Fibroblast of villous mesenchyme (primary cell): ENCODE measurements at places on chromosomes 11 and 22. TPM values are rescaled to one million over a fixed set of nuclear protein-coding genes. Genes with fewer than 3 reads are reported as not detected.
A peak's percentile ranks its signal among the peaks of the same experiment; 100 is the strongest.

PHLDA2 gene
- total RNA-seq = 7.3 and 13.2 TPM in 2 replicates

RAG1 gene
- 0.32 and 0.86 TPM in 2 replicates for total RNA-seq

FERMT3 gene
- total RNA-seq = 4.3 and 7.4 TPM in 2 replicates

OR51I1 gene
- total RNA-seq = under 0.01 TPM in 1 of 2 replicates, not detected in the other

C11orf86 gene
- not detected in 2 replicates for total RNA-seq

EXPH5 gene
- 0.32 and 2.2 TPM in 2 replicates for total RNA-seq

KLHL22 gene
- total RNA-seq = 29.3 and 31.1 TPM in 2 replicates

SLC15A3 gene
- total RNA-seq = 13.0 and 15.5 TPM in 2 replicates

IFITM10 gene
- total RNA-seq = 0.32 and 0.43 TPM in 2 replicates

ACCSL gene
- total RNA-seq = under 0.01 TPM in 1 of 2 replicates, not detected in the other

CARD16 gene
- total RNA-seq = 30.7 and 37.0 TPM in 2 replicates

SPON1 gene
- total RNA-seq = 0.32 and 0.43 TPM in 2 replicates

TRIM77 gene
- not detected in 2 replicates for total RNA-seq

NLRP10 gene
- total RNA-seq = 3.9 and 9.1 TPM in 2 replicates

ARL2 gene
- 44.5 and 73.4 TPM in 2 replicates for total RNA-seq

FAT3 gene
- total RNA-seq = 1.9 and 6.9 TPM in 2 replicates

IL10RA gene
- total RNA-seq = not detected in 2 replicates

CHRM1 gene
- not detected in 2 replicates for total RNA-seq

CADM1 gene
- 9.1 and 15.5 TPM in 2 replicates for total RNA-seq

- DNase-seq = no peak
These were observed 6.5 kb downstream of the OR52E5 start for GRCh38 chr11:5899534-5899933.

- DNase-seq = peak; percentile 55
These were observed 13.2 kb downstream of the PHLDB1 start for GRCh38 chr11:118620529-118621070.

GRCh38 chr11:116579857-116580727, 192.7 kb downstream of the BUD13 start:
- no peak for DNase-seq

GRCh38 chr11:118045191-118045590, 31.7 kb upstream of the TMPRSS4 start:
- no peak for DNase-seq

DNA sequence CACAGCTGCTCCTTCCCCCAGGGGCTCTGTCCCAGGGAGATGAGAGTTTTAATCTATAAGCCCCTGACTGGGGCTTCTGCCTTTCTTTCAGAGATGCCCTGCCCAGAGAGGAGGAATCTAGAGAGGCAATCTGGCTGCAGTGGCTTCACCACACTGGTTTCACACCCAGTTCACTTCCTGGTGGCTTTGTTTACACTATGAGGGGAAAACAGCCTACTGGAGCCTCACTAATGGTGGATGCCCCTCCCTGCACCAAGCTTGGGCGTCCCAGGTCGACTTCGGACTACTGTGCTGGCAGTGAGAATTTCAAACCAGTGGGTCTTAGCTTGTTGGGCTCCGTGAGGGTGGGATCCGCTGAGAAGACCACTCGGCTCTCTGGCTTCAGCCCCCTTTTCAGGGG, 21.5 kb upstream of the MMP1 start:
- DNase-seq = no peak

GRCh38 chr22:38040953-38041759, 16.0 kb upstream of the PICK1 start:
- DNase-seq = no peak

DNA sequence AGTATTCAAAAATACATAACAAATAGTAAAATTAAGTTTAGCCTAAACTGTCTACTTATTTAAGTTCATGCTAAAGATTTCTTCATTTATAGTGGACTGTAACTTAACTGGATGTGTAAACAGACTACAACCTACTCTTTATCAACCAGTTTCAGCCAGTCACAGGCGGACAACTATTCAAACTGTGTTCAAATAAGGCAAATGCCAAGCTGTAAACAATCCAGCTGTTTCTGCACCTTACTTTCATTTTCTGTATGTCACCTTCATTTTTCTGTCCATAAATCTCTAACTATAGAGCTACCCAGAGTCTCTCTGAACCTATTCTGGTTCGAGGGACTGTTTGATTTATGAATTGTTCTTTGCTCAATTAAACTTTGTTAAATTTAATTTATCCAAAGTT, 992.8 kb downstream of the DLG2 start:
- no peak for DNase-seq

GRCh38 chr11:104327861-104328511, 164.0 kb upstream of the PDGFD start:
- DNase-seq = no peak

DNA sequence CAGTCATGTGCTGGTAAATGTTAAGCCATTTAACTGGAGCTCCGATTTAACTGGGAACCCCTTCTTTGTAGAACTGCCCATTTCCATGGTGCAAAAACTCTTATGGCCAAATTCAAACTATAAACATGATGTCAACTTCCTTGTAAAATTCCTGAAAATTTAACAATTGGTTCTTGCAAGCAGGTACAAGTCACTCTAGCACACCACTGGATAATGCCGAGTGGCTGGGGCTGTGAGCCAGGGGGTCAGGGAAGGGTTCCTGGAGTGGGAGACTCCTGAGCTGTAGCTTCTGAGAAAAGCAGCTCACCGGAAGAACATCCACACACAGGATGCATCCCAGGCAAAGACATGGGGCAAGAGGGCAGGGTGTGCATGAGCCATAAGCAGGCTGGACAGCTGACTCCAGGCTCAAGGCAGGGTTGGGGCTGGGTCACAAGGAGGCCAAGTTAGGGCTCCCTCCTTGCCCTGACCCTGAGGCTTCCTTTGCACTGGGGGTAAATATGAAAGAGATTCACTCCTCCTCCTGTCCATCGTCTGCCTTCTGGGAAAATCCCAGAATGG, 18.2 kb downstream of the P2RY2 start:
- DNase-seq = no peak

GRCh38 chr22:47586946-47587345, 824.5 kb downstream of the TBC1D22A start:
- DNase-seq = no peak

- no peak for DNase-seq
These were observed 10.9 kb upstream of the PHLDB1 start for GRCh38 chr11:118596224-118597146.

GRCh38 chr11:80188076-80188627, 747.3 kb upstream of the TENM4 start:
- DNase-seq = no peak

GRCh38 chr11:117925198-117925925, 3.8 kb downstream of the TMPRSS13 start:
- DNase-seq = no peak

- peak; percentile 25 for DNase-seq
These were observed 258.9 kb downstream of the SWAP70 start for GRCh38 chr11:9922806-9923205.

GRCh38 chr22:50000587-50001387, 11.8 kb downstream of the IL17REL start:
- DNase-seq = no peak

GRCh38 chr11:14967581-14968243, 4.4 kb downstream of the CALCA start:
- DNase-seq = no peak

GRCh38 chr11:75160220-75160757, 9.4 kb downstream of the SLCO2B1 start:
- DNase-seq = no peak

DNA sequence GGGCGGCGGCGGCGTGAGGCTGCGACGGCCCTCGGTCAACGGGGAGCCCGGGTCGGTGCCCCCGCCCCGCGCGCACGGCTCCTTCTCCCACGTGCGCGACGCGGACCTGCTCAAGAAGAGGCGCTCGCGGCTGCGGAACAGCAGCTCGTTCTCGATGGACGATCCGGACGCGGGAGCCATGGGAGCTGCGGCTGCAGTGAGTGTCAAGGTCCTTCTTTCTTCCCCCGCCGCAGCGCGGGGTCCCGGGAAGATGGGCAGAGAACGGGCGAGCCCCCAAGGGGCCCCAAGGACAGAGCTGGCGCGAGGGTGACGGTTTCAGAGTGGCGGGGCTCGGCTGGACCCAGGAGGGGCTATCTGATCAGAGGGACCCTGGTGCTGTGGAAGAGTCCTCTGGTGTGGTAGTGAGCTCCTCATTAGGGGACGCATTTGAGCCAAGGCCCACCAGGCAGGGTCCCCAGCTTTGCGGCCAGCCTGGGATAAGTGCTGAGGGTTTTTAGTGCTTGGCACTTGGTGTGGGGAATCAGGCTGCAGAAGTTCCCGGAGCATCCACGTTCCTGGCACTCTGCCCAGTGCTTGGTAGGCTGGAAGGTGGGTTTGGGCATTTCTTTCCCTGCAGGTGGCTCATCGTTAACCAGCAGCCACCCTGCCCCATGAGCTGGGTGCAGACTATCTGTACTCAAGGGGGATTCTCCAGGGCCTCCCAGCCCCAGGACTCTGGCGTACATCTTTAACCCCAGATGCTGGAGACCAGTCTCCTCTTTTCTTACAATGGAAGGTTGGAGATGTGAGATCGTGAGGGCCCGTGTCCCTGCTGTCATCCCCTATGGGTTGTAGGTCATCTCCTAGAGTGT, 9.8 kb downstream of the EHBP1L1 start:
- no peak for DNase-seq

DNA sequence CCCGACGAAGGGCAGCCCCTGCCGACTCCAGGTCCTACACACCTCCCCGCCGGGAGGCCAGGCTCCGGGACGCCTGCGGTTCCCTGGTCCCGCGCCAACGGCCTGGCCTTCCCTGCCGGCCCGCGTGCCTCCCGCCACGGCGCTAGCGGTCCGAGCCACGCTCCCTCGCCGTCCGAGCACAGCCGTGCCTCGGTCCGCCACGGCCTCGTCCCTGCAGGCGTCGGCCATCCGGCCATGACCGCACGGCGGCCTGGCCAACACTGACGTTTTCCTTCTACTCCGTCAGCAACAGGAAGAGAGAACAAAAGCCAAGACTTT, 532 bp downstream of the EIF4G2 start:
- DNase-seq = no peak

DNA sequence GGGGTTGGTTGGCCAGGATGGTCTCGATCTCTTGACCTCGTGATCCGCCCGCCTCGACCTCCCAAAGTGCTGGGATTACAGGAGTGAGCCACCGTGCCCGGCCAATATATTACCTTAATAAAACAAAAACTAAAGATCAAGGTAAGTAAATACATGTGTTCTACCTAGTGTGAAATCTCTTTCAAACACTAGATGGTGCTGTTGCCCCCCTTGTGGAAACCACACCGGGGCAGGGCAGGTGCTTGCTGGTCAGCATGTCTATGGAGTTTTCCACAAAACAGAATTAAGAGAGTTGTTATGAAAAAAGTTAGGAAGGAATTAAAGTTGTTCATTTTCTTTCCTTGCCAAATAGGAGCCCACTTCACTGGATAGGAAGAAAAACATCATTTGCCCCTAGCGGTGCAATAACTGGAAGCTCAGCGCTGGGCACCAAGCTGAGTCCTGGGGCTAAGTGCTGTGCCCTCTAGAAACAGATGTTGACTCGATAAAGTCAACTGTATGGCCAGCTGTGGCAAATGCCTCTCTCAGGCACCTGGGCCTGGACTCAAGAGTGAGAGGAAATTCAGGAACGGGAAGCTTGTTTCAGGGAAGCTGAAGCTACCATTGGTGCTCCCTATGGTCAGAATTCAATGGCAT, 6.3 kb upstream of the KCNJ5 start:
- peak; percentile 78 for DNase-seq

DNA sequence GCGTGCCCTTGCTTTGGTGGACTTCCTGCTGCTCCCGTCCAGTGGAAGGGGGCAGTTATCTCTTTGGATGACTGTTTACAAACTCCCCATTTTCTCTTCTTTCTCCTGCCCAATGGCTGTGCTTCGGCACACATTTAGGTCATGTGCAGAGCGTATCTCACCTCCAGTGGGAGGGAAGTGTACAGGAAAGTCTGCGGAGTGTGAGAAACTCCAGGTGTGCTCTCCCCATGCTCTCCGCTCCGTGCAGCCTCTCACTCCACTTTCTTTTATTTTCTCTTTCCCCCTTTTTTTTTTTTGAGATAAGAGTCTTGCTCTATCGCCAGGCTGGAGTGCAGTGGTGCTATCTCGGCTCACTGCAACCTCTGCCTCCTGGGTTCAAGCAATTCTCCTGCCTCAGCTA, 11.9 kb upstream of the TEF start:
- no peak for DNase-seq

GRCh38 chr11:110433393-110434333, 3.9 kb downstream of the FDX1 start:
- DNase-seq = peak; percentile 45

DNA sequence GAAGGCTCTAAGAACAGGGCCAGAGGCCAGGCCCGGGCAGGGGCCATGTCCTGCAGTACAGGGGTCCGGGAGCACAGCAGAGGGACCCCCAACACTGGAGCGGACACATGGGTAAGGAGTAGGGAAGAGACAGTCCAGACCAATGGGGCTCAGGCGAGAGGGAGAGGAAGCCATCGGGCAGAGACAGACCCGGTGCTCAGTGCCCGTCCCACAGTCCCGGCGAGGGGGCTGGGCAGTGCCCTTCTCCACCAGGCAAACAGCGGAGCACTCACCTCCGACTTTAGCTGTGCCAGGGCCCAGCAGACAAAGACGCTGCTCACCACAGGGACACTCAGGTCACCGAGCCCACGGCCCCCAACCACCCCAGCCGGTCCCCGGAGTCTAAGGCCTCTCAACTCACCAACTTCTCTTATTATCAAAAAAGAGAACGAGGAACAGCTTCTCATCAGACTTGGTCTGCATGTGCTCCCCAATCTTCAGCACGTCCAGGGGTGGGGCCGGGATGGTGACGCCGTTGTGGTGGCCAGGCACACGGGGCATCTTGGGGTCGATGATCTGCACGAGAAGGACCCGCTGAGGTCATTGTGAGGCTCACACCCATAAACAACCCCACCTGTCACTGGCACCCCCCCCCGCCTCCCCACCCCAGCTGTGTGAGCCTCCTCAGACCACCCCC, 52.3 kb downstream of the BRD1 start:
- DNase-seq = no peak

DNA sequence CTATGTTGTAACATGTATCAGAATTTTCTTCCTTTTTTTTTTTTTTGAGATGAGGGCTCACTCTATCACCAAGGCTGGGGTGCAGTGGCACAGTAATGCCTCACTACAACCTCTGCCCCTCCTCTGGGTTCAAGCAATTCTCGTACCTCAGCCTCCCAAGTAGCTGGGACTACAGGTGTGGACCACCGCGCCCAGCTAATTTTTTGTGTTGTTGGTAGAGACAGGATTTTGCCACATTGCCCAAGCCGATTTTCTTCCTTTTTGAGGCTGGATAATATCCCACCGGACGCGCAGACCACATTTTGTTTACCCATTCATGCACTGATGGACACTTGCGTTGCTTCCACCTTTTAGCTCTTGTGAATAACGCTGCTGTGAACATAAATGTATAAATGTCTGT, 97.0 kb downstream of the BRD1 start:
- DNase-seq = no peak

- peak; percentile 77 for DNase-seq
These were observed 56.7 kb upstream of the RCN1 start for GRCh38 chr11:32034149-32034548.
